ENCODE measurements at places on chromosomes 2 and 18.

DNA sequence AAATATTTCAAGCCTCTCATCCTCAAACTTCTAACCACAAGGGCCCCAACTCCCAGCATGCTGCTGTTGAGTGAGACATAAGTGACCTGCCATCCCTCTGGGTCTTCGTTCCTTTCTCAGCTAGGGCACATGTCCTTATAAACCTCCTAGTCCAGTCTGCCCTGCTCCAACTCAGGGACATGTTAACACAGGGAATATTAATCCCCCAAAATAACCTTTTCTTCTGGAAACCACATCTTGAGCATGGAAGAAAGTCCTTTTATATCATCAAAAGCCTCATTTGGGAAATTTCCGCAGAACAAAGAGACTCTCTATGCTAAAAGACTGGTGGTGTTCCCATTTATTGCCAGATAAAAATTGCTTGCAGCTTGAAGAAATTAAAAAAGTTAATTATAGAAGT is 14.4 kb downstream of the TNP1 start:
- peak; percentile 53 for DNase-seq

DNA sequence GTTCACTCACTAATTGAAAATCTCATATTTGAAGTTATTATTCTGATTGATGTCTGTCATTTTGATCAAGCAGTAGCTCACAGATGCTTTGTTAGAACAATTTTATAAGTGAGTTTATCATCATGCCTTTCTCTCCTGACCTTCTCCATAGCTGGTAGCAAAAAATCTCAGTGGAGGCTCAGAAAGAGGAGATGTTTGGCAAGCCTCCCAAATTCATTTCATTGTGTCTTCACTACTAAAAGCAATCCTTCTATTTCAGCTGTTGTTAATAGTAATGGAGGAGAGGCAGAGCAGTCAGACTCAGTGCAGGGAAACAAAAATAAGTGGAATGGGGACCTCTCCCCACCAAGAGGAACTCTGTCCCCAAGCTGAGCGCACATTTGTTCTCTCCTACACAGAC is 2127.8 kb upstream of the CELF4 start:
- DNase-seq, result no peak

DNA sequence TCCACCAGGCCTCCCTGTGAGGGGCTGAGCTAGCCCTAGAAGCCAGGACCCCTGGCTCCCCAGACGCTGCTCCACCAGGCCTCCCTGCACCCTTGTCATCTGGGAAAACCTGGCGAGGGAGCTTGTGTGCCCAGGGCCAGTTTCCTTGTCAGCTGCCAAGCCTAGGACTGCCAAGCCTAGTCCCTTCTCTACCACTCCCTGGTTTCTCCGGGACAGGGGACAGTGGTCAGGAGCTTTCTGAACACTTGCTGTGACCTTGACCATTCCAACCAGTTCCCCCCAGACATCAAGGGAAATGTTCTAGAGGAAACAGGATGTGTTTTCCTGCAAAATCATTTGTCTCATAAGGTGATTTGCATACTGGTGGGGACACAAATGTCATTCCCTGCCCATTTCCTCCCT is 41.3 kb upstream of the MRPL33 start:
- no peak for DNase-seq

DNA sequence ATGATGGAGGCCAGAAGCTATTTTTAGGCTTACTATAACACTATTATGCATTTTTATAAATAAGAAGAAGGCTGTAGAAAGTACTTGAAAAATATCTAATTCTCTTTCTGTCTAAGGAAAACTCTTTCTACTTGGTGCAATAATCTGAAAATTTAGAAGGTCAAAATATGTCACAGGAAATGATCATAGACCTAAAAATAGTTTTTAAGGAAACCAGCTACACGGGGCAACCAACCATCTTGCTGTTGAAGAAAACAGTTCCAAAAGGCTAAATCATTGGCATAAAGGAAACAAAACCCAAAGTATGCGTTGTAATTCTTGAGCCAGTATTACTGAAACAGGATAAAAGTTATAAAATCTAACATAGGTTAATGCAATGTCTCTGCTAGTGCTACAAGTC is 40.2 kb downstream of the SOCS6 start:
- no peak for DNase-seq

- peak; percentile 85 for DNase-seq
Measured at GRCh38 chr2:134446383-134447017, 192.6 kb downstream of the MGAT5 start.

Data from RPMI7951 (cell line).